ENCODE measurements at places on chromosomes 4 and X.

DNA sequence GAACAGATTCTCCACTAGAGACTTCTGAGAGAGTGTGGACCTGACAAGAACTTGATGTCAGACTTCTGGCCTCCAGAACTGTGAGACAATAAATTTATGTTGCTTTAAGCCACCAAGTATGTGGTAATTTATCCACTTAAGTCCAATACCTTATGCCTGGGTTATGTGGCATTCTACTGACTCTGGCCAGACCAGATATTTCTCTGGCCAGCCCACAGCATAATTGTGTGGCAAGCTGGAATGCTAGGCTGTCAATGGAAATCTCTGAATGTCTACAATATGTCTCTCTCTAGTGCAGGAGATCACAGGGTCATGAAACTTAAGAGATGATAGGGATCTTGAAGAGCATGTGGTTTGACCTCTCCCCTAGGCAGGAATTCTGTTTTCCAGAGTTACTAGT lies 251.0 kb downstream of the ZNF674 start:
- no peak for DNase-seq

- DNase-seq = no peak
Observed at GRCh38 chrX:110318664-110318968, 731 bp upstream of the AMMECR1 start.

- no peak for DNase-seq
Observed at GRCh38 chrX:12583543-12583942, 207.7 kb upstream of the PRPS2 start.

GRCh38 chr4:106245176-106245575 lies 70.8 kb downstream of the TBCK start:
- no peak for DNase-seq

GRCh38 chr4:1166509-1167243 lies 5.7 kb downstream of the SPON2 start:
- DNase-seq = no peak

DNA sequence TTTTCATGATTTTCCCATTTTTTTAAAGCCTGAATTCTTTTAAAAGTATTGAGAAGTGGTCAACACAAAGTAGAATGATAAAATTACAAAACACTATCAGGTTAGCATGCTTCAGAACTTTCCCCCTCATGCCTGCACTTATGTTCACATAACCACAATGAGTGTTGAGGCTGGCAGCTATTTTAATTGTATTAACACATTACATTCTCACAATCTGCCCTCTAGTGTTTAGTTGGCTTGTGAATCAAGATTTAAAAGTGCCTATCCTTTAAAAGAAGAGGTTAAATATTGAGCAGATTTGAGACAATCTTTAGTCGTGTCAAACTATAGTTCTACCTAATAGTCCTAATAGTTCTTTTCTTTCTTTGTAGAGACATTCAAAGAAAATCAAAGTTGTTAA lies 93.6 kb upstream of the NAP1L5 start:
- DNase-seq = no peak

GRCh38 chr4:177778623-177779022 lies 336.4 kb upstream of the AGA start:
- DNase-seq = no peak

GRCh38 chrX:76026751-76027150 lies 146.1 kb upstream of the PBDC1 start:
- no peak for DNase-seq

DNA sequence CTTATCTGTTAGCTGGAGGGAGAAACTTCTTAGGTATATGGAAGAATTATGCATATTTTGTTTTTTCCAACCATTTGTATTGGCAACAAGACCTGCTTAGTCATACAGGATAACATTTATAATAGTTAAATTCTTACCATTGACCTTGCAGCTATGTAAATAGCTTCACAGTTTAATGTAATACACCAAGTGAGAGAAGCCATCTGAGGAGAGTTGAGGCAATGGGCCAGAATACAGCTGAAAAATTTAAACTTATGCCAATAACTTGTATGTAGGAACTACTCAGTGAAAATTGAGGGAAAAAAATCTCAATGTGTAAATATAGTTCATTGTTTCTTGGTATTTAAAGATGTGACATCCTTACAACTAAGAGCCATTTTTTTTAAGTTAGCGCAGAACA lies 273.5 kb downstream of the DACH2 start:
- DNase-seq = no peak

DNA sequence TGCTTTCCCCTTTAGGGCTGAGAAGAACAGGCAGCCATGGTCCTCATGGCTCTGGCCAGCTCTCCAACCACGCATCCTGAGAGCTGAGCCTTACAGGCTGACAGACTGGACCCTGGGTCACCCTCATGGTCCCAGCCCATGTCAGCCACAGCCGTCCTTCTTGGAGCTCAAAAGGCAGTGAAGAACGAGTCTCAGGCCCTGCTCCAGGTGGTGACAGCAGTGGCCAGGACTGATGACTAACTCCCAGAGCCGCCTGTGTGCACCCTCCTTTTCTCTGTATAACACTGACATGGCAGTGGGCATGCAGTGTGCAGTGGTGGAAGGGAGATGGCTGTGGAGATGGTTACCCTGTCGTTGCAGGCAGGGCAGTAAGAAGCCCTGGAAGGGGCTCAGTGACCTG lies 10.3 kb upstream of the DUSP9 start:
- DNase-seq = no peak

DNA sequence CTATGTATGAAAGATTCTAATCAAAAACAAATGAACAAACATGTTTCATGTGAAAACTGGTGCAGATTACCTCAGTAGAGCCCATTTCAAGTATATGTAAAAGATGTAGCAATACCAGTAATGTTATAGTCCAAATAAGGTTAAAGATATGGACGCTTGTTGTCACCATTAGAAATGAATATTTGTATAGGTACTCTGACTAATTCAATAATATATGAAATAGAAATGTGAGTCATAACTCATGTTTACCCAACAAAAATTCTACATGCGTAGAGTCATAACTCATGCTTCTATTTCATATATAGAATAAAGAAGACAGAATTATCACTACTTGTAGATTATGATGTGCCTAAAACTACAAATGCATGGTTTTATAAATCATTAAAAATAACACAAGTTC lies 739.1 kb upstream of the DIAPH2 start:
- no peak for DNase-seq

DNA sequence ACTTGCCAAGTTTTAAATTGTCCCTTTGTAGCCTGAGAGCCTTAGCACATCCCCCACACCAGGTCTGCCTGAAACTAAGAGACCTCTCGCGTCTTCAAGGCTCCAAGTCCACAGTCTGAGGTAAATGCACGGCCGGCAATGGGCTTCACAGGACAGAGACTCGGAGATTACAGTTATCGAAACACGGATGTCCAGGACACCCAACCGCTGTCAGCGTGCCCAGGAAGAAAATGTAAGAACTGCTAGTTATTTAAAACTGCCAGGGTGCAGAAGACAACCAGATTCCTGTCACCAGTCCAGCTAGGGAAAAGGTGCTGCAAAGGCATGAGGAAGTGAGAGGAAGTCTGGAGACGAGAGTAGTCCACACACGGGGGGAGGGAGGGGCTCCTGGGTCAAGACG lies 28.9 kb downstream of the ZNF827 start:
- no peak for DNase-seq

GRCh38 chr4:23866450-23867075 lies 23.3 kb downstream of the PPARGC1A start:
- DNase-seq = no peak

- DNase-seq = no peak
Observed at GRCh38 chr4:530017-530781, 31.2 kb downstream of the PIGG start.

DNA sequence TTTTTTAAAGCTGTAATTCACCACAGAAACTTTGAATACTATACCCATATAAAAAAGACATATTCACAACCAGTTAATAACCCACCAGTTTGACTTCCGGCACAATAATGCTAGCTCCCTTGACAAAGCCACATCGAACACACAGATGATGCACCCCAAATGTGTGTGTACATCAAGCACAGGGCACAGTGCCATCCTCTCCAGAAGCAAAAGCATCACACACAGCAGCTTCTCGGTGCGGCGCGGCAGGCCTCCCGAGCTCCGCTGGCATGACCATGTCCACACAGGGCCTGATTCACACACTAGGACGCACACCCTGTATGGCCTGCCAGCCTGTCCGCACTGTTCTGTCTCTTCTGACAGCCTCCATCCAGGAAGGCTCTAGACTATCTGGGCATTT lies 88.0 kb downstream of the LEF1 start:
- no peak for DNase-seq

DNA sequence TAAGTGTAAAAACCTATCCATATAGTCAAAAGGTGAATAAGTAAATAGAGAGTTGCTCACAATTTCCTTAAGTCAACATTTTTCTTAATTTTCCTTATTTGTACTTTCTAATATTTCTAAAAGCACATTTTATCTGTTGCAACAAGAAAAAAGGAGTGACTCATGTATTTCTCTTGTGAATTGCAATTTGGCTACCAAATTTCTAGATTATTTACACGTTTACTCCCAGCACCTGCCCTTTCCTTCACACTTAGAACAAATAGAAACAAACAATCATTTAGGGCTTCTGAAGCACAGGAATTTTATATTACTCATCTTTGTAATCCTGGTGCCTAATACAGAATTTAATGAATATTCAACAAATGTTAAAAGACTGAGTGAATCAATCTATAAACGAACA lies 22.2 kb downstream of the BTC start:
- no peak for DNase-seq

GRCh38 chrX:24498975-24499374 lies 33.9 kb downstream of the PDK3 start:
- no peak for DNase-seq

DNA sequence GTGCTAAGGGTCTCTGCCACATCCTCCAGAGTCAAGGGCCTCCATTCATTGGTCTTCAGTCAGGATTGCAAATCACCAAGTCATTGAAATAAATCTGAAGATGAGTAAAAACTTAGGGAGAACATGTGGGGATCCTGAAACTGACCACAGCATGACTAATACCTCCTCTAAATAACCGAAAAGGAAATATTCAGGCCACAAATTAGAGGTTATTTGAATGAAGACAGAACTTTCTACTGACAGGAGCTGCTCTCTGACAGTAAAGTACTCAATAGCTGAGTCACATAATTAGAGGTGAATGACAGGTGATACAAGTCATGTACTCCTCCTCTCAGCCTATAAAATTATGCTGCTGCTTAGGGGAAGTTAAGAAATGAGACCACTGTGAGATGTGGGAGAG lies 240.2 kb upstream of the F9 start:
- no peak for DNase-seq

DNA sequence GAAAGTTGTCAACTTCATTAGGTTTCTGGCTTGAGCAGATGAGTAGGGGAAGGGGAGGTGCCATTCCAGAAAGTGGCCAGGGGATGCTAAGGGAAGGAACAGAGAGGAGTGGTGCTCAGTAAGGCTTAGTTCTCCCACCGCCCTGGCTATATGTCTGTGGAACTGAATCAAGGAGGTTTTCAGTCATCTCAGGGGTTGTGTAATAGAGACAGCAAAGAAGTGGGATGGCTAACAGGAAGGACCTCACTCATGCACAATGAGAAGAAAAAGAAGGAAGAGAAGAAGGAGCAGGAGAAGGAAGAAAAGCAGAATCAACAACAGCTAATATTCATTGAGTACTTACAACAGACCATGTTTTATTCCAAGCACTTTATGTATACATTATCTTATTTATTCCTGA lies 368.7 kb downstream of the MID1IP1 start:
- no peak for DNase-seq

DNA sequence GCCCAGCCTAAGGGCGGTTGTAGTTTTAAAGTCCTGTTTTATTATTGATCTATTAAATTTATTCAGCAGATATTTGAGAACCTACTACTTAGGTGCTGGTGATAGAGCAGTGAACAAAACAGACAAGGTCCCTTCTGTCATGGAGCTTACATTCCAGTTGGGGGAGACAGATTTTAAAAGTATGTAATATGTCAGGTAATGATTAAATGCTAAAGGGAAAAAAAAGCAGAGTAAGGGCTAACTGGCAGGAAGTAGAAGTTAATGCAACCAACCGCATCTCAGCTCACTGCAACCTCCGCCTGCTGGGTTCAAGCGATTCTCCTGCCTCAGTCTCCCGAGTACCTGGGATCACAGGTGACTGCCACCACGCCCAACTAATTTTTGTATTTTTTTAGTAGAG lies 7.8 kb upstream of the MCUB start:
- no peak for DNase-seq

GRCh38 chrX:141278306-141278705 lies 36.0 kb upstream of the SPANXC start:
- peak; percentile 37 for DNase-seq

DNA sequence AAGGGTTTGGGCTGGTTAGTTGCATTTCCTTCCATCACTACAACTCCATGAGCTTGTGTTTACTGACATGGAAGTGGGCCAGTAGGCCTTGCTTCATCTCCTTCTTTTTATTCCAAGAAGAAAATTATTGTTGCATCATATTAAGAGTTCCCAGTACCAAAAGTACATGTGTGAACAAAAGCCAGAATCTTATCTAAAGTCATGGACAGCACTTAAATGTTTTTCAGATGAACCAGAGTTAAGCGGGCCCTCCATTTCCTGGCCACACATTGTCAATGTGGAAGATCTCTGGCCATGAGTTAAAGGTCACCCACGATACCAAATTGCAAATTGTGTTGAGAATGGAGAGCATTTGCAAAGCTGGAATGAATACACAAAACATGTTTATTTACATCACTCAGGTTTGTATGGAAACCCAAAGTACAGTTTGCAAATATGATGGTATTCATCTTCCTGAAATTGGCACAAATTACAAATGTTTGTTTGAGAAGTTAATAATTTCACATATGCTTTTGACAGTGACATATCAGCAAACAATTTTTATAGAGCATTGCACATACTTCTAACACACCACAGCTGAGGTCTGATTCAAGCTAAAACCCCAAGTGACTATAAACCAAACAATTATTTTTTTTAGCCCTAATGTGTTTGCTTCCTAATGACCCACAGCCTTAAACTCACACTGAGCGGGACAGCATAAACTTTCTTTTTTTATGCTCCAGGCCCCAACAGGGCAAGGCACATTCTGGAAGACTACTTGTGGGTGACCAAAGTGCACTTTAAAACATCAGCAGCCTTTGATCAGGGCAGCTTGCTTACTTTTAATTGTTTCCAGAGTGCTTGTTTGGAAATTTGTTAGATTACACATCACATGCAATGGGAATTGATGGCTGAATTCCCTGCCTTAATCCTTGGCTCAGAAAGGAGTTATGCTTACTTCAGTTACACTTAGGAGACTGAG lies 502.9 kb upstream of the SLIT2 start:
- no peak for DNase-seq

- no peak for DNase-seq
Observed at GRCh38 chr4:13108096-13108495, 376.0 kb downstream of the RAB28 start.

GRCh38 chr4:92714640-92715039 lies 410.9 kb downstream of the GRID2 start:
- DNase-seq = no peak

DNA sequence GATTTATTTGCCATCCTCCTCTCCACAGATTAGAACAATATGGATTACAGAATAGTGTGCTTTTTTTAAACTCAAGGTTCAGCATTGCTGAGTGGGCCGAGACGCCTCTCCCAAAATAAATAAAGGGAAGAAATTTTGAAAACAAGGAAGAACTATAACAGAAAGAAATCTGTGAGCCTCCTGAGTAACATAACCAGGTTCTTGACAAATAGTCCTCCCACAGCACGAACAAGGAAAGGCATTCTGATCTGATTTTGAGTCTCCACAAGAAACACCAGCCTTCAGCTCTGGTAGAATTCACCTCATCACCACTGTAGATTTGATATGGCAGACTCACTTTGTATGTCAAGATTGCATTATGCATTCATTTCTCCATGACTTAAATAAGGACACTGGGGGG lies 173.6 kb downstream of the HHIP start:
- no peak for DNase-seq
